ENCODE measurements at places on chromosomes 1 and 21. TPM values are rescaled to one million over a fixed set of nuclear protein-coding genes. Genes with fewer than 3 reads are reported as not detected.

Gene BACH1
- 97.7 TPM for total RNA-seq

Gene SEC16B
- total RNA-seq, result 0.26 TPM

Gene C2CD4D
- total RNA-seq, result not detected

Gene SERINC2
- total RNA-seq, result 23.2 TPM

Gene AMY1A
- under 0.01 TPM for total RNA-seq

Gene WLS
- total RNA-seq, result 34.1 TPM

Gene CYP4A11
- not detected for total RNA-seq

Gene ADGRB2
- 0.64 TPM for total RNA-seq

Gene VWA5B1
- total RNA-seq, result not detected

Gene KCNA3
- total RNA-seq, result not detected

Gene SAMSN1
- total RNA-seq, result not detected

Gene WNT3A
- not detected for total RNA-seq

Gene SPOCD1
- total RNA-seq, result 4.9 TPM

Gene LMOD1
- total RNA-seq, result 0.26 TPM

Gene MTARC1
- 2.0 TPM for total RNA-seq

Gene PTPRU
- 53.2 TPM for total RNA-seq

Gene TTLL7
- 0.79 TPM for total RNA-seq

Gene MX2
- 0.26 TPM for total RNA-seq

Gene CREG1
- 78.2 TPM for total RNA-seq

Gene ADAMTS1
- 100 TPM for total RNA-seq

Gene SNX7
- total RNA-seq, result 19.0 TPM

Gene DBT
- 3.7 TPM for total RNA-seq

Gene HSF2BP
- total RNA-seq, result 5.8 TPM

Gene CD48
- total RNA-seq, result not detected

Gene ACOT11
- total RNA-seq, result 6.0 TPM

Gene EDEM3
- 32.1 TPM for total RNA-seq

Gene SYT14
- not detected for total RNA-seq

Gene FCRL2
- total RNA-seq, result not detected

Gene TSHB
- total RNA-seq, result not detected

Gene CFHR2
- total RNA-seq, result not detected

Gene PTGS2
- 22.1 TPM for total RNA-seq

Gene LCE1F
- not detected for total RNA-seq

Gene APCS
- total RNA-seq, result not detected

Gene CD1B
- not detected for total RNA-seq

Gene PLXNA2
- total RNA-seq, result 10.0 TPM

Gene DPT
- not detected for total RNA-seq

Gene DDR2
- total RNA-seq, result 4.7 TPM

Gene CFHR1
- not detected for total RNA-seq

Gene TSTD1
- 87.1 TPM for total RNA-seq

Gene RGS1
- total RNA-seq, result not detected

Gene HSPA6
- 1.6 TPM for total RNA-seq

Gene AVPR1B
- not detected for total RNA-seq

Gene GIPC2
- 0.38 TPM for total RNA-seq

Gene TMEM79
- total RNA-seq, result 30.7 TPM

Gene IGSF5
- not detected for total RNA-seq

Gene APOBEC4
- not detected for total RNA-seq

Gene TTC13
- total RNA-seq, result 8.7 TPM

Gene LCE2C
- total RNA-seq, result not detected

Gene COL6A1
- 1.9 TPM for total RNA-seq

Gene RNU5D-1
- total RNA-seq, result not detected

Gene USP24
- total RNA-seq, result 37.6 TPM

Gene MPL
- not detected for total RNA-seq

Gene DIPK1A
- total RNA-seq, result 8.7 TPM

Measured in bronchial epithelial cell (primary cell).